C1 segment of cervical spinal cord (tissue), 14 donors: ENCODE measurements at places on chromosomes 13 and 19.

DNA sequence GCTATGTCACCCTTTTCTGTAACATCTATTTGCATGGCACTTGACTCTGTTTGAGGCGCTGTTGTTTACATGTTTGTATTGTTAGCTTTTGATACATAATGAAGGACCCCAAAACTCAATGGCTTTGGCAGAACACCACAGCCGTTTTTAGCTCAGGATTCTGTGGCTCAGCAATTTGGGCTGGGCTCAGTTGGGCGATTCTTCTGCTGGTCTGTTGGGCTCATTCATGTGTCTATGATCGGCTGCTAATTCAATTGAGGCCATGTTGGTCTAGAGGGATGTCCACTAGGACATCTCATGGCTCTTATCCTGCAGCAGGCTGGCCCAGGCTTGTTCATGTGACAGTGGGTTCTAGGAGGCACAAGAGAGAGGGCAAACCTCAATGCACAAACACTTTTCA lies 33.9 kb downstream of the VSTM2B start:
- no peak for DNase-seq

DNA sequence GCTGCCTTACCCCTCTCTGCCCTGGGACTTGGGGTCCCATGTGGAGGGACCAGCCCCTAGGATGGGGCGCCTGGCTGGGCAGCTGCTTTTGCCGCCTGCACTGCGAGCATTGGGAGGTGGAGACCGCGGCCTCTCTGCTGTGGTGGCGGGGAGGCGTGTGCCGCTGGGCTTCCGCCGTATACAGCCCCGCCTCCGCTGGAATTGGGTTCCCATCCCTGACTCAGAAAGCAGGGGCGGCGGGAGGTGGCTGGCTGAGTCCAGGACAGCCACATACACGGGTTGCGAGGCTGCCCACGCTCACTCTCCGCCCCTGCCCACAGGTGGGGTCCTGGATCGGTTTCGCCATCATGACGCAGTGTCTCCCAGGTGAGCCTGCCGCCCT lies 6.6 kb downstream of the NDUFB7 start:
- DNase-seq, result no peak

DNA sequence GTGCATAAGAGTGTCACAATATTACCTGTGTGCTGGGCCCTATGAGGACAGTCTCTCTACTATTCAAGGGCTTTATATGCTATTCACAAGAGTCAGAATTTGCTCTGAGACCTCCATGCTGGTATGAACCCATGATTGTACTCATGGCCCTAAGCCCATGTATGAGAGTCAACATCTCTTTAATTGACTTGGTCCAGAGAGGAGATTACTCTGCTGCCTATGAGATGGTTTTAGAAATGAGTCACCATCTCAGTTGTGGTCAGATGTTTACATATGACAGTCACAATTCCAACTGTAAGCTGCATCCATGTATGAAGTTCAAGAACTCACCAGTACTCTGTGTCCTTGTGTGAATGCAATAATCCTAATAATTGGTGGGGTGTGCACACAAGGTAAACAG lies 19.9 kb upstream of the ZNF208 start:
- no peak for DNase-seq

DNA sequence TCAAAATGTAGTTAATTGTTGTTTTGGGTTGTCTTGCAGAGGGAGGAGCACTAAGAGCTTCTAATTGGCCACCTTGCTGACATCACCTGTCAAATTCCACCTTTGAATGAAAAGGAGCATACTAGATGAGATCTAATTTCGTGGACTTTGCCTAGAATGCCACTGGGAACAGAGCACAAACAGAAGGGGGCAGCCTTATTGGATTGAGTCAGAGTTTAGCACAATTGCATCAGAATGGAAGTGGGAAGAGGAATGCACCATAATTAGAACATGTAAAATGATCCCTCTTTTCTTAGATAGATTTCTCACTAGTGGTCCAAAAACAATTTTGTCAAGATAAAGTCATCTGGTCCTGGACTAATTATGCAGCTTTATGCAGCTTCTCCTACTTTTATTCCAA lies 1552.2 kb downstream of the PCDH9 start:
- DNase-seq, result no peak

- peak; percentile 65 for DNase-seq
Observed at GRCh38 chr19:10864538-10864899, 6.8 kb upstream of the CARM1 start.

- no peak for DNase-seq
Observed at GRCh38 chr13:106318941-106319411, 216.5 kb downstream of the EFNB2 start.

- DNase-seq, result peak; percentile 86
Observed at GRCh38 chr19:8209462-8210378, 550 bp downstream of the CERS4 start.

- no peak for DNase-seq
Observed at GRCh38 chr13:110244071-110244830, 62.7 kb downstream of the COL4A1 start.

- DNase-seq, result no peak
Observed at GRCh38 chr13:30607908-30608307, 9.8 kb upstream of the USPL1 start.

- DNase-seq, result no peak
Observed at GRCh38 chr13:62388515-62388914, 972.9 kb upstream of the PCDH20 start.

DNA sequence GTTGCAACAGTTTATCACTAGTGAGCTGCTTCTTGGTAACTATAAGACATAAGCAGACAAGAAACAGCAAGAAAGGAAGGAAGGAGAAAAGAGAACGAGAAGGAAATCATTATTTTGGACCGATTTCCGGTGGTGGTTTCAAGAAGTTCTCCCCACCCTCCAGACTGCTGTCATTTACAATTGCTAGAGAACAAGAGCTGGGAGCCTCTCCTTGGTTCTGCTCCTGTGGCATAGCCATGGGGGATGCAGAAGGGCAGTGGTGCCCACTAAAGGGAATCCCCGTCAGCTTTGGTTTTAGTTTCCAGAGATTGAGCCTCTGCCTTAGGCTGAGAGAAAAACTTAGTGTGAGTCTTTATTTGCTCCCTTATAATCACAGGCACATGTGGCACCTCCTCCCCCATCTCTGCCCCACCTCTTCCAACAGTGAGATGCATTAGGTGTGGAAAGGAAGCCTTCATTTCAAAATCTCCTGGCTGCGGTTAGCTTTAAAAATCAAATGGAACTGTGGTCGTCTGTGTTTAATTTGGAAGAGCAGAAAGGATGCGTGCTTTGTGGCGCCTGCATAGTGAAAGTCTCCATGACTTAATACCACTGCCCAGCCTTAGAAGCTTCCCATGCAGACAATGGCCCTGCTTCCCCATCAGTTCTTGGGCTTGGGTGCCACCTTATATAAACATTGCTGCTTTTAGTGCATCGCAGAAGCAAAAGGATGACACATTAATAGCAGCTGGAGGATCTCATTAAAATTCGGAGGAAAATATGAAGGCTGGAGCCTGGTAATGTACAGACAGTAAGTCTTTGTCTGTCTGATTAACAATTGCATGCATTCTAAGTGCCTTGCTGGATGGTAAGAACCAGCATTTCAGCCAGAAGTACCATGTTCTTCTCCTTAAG lies 25.0 kb downstream of the LRCH1 start:
- DNase-seq, result no peak

GRCh38 chr19:53172889-53173288 lies 14.0 kb upstream of the ZNF347 start:
- no peak for DNase-seq

GRCh38 chr13:105725887-105726286 lies 809.6 kb downstream of the EFNB2 start:
- DNase-seq, result no peak

DNA sequence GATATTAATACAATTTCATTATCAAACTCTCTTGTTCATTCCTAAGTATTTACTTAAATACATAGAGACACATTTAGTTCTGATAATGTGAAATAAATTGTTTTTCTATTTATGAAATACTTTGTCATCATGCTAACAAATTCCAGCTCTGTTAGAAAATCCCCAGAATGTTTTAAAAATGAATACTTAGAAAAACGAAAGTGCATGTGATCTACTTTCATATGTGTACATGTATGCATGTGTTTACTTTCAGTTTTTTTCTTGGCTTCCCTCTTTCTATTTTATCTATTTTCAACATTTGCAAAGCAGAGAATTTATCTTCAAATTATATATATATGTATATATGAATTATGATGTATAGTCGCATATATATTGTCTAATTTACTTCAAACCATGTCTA lies 1110.0 kb upstream of the PCDH20 start:
- no peak for DNase-seq

- no peak for DNase-seq
Observed at GRCh38 chr19:28239270-28239669, 973.7 kb downstream of the UQCRFS1 start.

DNA sequence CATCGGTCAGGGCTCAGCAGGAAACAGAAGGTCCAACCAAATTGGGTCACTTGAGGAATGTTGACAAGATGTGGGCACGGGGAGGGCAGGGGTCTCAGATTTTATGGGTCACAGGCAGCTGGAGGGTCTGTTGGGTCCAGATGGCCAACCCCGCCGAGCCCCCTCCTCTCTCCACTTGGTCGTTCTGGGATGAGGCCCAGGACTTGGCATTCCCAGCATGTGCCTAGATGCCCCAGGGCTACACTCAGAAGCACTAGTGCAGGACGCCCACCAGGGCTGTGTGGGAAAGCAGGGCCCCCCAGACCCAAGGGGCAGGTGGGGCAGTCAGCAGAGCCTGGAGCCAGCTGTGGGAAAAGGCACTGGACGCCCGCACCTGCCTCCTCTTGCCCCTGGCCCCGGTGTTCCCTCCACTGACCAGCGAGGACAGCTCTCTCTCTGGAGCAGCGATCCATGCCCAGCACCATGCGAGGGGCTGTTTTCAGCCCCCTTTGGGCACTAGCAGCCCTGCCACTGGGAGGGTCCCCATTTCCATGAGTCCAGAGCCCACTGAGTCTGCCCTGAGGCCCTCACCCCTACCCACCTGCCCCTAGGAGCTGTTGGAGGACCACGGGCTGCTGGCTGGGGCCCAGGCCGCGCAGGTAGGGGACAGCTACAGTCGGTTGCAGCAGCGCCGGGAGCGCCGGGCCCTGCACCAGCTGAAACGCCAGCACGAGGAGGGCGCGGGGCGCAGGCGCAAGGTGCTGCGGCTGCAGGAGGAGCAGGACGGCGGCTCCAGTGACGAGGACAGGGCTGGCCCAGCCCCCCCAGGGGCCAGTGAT lies 26.0 kb downstream of the DHX34 start:
- DNase-seq, result no peak

DNA sequence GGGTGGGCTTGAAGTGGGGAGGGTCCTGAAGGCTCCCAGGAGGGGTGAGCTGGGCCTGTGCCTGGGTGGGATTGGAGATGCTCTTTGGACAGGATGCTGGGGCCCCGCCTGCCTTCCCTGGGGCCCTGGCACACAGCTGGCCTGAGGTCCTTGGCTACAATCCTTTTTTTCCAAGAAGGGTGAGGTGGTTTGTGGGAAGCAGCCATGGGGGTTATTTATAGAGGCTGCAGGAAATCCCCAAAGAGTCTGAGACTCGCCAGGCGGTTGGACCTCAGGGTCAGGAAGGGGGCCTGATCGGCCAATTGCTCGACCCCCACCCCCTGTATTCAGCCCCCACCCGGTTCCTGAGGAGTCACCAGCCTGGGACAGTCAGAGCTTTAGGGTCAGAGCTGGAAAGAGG lies 10.0 kb downstream of the GTPBP3 start:
- DNase-seq, result no peak

DNA sequence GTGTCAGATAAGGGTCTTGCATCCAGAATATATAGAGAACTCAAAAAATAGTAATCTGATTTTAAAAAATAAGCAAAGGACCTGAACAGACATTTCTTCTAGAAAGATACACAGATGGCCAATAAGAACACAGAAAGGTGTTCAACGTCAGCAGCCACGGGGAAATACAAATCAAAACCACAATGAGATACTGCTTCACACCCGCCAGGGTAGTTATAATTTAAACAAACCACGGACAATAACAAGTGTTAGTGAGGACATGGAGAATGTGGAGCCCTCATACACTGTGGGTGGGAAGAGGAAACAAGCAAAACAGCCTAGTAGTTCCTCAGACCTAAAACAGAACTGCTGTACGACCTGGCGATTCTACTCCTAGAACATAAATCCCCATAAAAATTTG lies 26.7 kb upstream of the NAPA start:
- DNase-seq, result no peak

DNA sequence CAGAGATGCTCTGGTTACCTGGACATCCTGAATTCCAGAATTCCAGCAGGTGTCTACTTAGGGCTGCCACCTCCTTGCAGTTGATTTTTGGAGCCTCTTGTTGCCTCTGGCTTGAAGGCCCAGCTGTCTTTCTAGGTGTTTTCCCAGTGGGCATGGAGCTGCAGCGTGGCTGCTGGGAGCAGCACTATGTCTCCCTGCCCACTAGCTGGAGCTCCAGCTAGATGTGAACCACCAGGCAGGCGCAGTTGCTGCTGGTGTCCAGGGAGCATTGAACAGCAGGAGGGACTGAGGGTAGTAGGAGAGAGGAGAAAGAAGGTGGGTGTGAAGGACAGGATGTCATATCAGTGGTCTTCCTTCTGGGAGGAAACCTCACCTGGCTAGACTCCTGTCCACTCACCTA lies 9.9 kb upstream of the SELENOW start:
- no peak for DNase-seq

- DNase-seq, result no peak
Observed at GRCh38 chr19:329876-330275, 14.7 kb downstream of the MIER2 start.

GRCh38 chr13:112836940-112837339 lies 132.1 kb upstream of the MCF2L start:
- no peak for DNase-seq

- DNase-seq, result no peak
Observed at GRCh38 chr19:9622531-9622930, 1.5 kb upstream of the ZNF561 start.

GRCh38 chr19:35217649-35217990 lies 10.9 kb downstream of the FAM187B start:
- DNase-seq, result no peak

GRCh38 chr19:14333101-14333871 lies 48.0 kb upstream of the ADGRE5 start:
- DNase-seq, result no peak

DNA sequence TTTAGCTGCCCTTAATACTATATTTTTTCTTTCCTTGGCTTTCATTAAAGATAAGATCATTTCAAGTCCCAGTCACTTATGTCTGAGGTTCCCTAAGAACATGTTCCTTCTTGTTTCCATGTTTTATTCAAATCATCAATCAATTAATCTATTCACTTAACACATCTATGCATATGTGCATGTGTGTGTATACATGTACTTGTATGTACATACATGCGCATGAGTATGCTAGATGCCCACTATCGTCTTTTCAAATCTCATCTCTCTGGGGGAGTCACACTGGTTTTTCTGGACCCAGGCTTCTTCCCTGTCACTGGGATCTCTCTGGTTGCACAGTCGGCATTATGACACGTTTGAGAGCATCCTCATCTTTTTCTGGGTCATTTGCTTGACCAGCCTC lies 108.9 kb downstream of the ZNF536 start:
- no peak for DNase-seq

DNA sequence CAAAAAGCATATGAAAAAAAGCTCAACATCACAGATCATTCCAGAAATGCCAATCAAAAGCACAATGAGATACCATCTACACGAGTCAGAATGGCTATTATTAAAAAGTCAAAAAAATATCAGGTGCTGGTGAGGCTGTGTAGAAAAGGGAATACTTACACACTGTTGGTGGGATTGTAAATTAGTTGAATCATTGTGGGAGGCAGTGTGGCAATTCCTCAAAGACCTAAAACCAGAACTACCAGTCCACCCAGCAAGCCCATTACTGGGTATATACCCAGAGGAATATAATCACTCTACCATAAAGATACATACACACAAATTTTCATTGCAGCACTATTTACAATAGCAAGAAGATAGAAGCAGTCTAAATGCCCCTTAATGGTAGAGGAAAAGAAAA lies 529.9 kb downstream of the SLITRK1 start:
- DNase-seq, result no peak

GRCh38 chr19:31718898-31719297 lies 369.7 kb upstream of the TSHZ3 start:
- no peak for DNase-seq
